ENCODE measurements at places on chromosomes 7 and 10.

DNA sequence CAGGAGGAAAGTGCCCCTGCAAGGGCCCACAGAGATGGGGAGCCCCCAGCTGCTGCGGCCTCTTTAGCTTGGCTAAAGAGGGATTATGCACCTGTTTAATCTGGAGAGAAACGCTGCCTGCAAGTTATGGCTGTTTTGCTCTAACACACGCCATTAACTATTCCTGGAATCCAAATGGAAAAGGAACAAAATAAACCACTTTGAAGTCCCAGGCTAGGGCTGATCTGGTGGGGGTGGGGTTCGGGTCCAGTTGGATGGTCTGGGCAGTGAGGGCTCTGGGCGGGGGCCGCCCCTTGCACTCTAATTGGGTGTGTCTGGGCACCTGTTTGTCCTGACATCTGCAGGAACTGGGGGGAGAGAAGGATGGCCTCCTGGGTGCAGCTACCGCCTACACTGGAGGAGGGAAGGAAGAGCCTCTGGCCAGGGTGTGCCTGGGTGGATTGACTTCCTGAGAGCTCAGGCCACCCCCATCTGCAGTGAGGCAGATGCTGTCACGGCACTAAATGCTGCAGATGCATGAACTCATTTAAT lies 300.6 kb downstream of the ZEB1 start:
- peak; percentile 33 for DNase-seq

DNA sequence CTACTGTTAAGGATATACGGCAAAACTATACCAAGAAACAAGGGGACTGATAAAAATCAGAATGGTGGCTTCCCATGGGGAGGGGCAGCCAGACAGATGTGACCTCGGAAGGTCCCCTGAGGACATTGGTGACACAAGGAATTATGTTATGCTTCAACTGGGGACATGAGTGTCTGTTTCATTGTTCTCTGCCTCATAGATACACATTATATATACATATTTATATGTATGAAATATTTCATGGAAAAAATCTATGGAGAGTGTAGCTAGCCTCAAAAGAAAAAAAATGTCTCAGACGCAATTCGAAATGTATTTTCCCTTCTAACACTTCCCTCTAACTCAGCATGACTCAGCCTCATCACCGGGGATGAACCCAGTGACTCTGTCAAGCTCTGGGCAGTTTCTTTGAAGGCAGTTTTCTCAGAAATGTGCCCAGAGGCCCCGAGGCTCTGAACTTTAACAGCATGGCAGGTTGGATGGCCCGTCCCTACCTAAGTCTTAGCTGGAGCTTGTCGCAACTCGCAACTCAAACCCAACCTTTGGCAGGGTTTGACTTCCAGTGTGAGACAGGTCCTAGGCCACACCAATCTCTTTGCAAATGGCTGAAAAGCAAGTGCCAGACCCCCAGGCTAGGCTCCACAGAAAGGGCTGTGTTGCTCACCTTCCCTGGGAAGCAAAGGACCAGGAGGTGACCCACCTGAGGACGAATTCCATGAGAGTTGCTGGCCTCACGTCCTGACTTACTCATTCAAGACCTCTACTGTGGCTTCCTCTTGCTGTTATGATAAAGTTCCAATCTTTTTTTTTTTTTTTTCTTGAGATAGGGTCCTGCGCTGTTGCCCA lies 86.9 kb downstream of the CARD11 start:
- no peak for DNase-seq

GRCh38 chr7:27774717-27775328 lies 34.9 kb downstream of the TAX1BP1 start:
- DNase-seq = no peak

GRCh38 chr10:34985823-34986222 lies 104.3 kb downstream of the CUL2 start:
- peak; percentile 72 for DNase-seq

- no peak for DNase-seq
Observed at GRCh38 chr7:53768186-53768585, 732.8 kb downstream of the POM121L12 start.

DNA sequence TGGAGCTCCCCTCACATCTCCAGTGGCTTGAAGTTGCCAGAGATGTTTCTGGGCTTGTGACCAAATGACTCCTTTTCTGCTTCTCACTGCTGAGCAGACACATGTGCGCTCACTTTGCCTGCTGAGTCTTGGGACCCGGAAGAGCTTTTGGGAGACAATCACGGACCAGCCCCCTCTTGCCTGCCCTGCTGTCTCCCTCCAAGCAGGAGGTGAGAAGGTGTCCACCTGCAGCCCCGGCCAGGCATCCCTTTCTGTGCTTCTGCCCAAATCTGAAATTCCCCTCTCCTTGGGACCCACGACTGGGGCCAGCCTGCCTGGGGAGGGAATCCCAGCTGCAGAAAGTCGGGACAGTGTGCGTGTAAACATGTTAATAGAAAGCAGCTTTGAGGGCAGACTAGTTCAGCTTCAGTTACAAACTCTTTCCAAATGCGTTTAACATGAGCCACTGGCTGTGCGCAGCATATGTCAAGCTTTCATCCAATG lies 31.7 kb downstream of the HTRA1 start:
- DNase-seq = no peak

DNA sequence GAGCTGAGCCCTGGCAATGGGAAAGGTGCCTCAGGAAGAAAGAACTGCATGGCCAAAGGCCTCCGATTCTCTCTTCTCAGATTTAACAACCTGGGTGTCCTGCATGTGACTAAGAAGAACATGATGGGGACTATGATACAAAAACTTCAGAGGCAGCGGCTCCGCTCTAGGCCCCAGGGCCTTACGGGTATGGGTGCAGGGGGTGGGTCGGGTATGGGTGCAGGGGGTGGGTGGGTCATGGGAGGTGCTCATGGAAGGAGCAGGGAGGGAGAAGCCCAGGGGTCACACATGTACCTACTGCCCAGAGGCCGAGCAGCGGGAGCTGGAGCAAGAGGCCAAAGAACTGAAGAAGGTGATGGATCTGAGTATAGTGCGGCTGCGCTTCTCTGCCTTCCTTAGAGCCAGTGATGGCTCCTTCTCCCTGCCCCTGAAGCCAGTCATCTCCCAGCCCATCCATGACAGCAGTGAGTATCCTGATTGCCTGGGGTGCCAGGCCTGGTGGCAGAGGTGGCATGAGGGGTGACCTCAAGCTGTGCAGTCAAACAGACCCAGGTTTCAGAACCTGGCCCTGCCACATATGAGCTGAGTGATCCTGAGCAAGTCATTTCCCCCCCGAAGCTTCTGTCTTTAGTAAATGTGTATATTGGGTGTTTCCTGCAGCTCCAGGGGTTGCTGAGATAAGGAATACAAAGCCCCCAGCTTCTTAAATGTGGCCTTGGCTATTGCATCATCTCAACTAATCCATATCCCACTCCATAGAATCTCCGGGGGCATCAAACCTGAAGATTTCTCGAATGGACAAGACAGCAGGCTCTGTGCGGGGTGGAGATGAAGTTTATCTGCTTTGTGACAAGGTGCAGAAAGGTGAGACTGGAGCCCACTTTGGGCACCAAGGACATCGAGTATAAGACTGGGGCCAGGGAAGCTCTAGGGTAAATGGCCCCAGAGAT lies 2.0 kb downstream of the NFKB2 start:
- peak; percentile 32 for DNase-seq

GRCh38 chr7:52917982-52918578 lies 117.4 kb upstream of the POM121L12 start:
- DNase-seq = peak; percentile 40

GRCh38 chr10:120460776-120461175 lies 3.7 kb downstream of the PLPP4 start:
- DNase-seq = no peak

- DNase-seq = no peak
Observed at GRCh38 chr10:44650691-44651661, 260.2 kb upstream of the TMEM72 start.

DNA sequence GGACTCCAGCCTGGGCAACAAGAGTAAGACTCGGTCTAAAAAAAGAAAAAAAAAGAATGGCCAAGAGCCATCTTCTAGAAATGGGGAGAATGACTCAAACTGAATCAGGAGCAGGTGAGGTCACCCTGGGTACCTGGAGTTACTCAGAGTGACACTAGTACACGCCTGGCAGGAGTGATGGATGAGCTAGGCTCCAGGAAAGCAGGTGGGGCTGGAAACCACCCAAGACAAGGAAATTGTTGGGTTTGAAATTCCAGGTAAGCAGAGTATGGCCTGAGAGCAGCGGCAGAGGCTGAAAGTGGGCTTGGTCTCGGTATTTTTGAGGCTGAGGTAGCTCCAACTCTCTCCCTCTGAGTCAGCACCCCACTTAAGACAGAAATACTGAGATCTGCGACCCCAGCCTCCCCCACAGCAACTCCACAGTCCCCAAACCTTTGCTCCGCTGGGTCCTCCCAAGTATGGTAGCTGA lies 18.5 kb downstream of the DDIT4 start:
- peak; percentile 12 for DNase-seq

- DNase-seq = no peak
Observed at GRCh38 chr7:29841926-29842701, 35.8 kb downstream of the WIPF3 start.

DNA sequence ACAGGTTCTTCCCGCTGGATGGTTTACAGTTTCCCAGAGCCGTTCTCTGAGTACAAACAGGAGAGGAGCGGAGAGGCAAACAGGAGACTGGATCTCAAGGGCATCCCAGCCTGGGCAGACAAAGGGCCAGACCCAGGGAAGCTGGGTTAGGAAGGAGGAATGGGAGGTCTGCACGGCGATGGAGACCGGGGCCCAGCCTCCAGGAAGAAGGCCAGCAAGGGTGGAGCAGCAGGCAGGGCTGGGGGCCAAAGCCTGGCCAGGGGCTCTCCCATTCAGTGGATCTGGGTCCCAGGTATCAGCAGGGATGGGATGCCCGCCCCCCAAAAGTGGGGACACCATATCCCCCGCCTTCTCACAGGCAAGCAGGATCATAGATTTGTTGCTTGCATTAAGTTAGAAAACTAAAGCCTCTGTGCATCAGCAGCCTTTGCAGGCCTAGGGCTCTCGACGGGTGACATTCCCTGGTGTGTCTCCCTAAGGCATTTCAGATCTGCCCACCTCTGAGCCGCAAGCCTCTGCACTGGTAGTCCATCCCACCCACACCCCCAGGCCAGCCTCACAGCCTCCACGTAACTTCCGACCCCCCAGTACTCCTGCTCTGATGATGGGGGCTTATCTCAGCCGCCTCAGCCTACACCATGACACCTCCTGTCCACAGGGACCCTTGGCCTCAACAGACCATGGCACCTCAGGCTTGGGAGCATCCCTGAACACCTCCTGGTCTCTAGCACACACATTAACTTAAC lies 59.9 kb downstream of the TNS3 start:
- DNase-seq = no peak

DNA sequence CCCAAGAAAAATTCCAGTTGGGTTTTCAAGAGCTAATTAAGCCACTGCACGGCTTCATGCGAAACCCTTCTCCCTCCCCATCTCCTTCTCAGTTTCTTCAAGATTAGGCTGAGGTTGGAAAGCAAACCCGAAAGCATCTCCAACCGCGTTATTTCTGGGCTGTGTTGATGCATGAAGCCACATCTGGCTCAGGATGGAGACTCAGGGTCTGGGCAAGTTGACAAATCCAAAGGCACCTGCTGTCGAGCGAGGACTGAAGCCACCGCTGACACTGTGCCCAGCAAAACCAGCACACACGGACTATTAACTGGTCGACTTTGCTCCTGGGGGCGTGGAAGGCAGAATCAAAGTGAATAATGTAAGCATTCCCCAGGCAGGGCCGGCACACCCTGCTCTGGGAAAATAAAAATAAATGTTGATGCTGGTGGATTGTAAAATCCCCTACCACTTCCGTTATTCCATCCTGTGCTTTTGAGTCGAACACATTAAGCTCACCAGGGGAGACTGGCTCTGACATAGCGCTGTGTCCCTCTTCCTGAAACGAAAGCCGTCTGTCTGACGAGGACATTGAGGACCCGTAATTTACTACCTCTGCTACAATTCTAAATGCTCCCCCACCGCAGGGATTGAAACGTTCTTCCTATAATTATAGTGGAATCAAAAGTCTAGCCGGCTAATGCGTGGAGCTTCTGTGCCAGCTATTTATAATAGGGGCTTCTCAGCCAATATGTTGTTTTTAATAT lies 269.8 kb downstream of the ADARB2 start:
- peak; percentile 21 for DNase-seq

- no peak for DNase-seq
Observed at GRCh38 chr10:72503694-72504438, 122.0 kb downstream of the MICU1 start.

GRCh38 chr7:37390114-37390513 lies 58.5 kb downstream of the ELMO1 start:
- peak; percentile 29 for DNase-seq

GRCh38 chr10:94349327-94349726 lies 13.4 kb downstream of the NOC3L start:
- no peak for DNase-seq

DNA sequence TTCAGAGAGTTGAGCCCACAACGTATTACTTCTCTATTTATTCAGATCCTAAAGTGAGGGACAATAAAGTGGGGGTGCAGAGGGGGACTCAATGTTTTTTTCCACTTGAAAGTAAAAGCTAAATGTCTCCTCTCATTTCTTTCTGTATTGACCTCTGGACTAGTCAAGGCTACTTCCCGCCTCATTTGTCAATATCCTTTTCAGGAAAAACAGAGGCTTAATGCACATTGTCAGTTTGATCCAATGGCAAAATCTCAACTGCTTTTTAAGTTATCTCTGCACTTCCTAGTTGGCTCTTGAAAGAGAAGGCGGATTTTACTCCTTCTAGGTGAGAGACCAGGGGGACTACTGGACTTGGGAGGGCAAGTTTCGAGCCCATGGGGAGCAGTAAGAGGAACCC lies 56.4 kb downstream of the HIPK2 start:
- no peak for DNase-seq

GRCh38 chr10:188546-188945 lies 53.3 kb downstream of the ZMYND11 start:
- no peak for DNase-seq

GRCh38 chr7:55205124-55205955 lies 159.8 kb upstream of the LANCL2 start:
- DNase-seq = no peak

DNA sequence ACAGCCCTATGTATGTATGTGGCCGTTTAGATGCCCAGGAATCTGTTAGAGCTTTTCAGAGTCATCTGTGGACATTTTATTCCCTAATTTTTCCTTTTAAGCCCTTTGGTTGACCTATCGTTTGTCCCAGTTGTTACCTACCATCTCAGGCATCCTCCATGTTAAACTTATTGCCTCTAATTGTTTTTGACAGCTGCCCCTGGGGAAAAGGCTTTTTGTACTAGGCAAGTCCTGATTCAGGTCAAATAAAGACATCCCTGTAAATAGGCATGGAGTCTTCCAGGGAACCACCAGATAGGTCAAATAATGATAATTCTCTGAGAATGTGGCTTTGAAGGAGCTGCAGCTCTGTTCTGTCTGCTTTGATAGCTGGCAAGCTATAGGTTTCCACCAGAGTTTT lies 87.7 kb upstream of the CYP26C1 start:
- DNase-seq = no peak

DNA sequence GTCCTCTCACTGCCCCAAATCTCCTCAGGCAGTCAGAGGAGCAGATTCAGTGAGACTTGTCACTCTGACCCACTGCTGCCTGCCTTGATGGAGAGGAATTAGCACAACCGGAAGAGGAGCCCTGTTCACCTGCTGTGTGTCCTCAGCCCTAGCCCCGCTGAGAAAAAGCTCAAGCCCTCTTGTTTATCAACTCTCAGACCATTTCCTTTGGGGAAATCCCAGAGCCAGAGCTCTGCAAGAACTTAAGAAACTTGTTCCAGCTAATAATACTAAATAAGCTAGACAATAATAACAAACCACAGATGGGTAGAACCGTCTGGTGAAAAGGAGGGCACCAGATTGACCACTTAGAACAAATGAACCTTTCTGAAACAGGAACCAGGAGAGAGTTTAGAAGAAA lies 37.7 kb upstream of the ITGB1 start:
- no peak for DNase-seq
